Large intestine (tissue), 12 donors: ENCODE measurements at places on chromosomes 12 and 14. TPM values are rescaled to one million over a fixed set of nuclear protein-coding genes. Genes with fewer than 3 reads are reported as not detected.

KRT83 gene
- 0.03 TPM for polyA plus RNA-seq

ZFYVE26 gene
- polyA plus RNA-seq = 24.9 TPM

IL23A gene
- 0.75 TPM for polyA plus RNA-seq

RGS6 gene
- polyA plus RNA-seq = 2.7 TPM

C12orf76 gene
- 36.1 TPM for polyA plus RNA-seq

GRCh38 chr14:58607952-58608317 lies 29.8 kb upstream of the DACT1 start:
- DNase-seq = no peak

DNA sequence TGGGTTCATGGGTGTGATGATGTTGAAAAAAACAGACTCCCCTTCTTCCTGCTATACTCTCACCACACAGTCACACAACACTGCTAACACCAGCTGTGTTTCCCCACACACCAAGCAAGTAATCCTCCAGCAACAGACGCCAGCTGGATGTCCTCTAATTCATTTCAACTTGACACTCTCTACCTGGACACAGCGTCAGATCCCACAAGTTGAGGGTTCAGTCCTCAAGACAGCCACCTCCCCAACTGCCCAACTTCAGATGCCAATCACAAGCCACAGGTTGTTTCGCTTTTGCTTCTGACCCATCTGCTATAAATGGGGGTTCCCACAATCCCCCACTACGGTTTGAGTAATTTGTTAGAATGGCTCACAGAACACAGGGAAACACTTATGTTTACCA lies 49.3 kb downstream of the TMEM30B start:
- no peak for DNase-seq

DNA sequence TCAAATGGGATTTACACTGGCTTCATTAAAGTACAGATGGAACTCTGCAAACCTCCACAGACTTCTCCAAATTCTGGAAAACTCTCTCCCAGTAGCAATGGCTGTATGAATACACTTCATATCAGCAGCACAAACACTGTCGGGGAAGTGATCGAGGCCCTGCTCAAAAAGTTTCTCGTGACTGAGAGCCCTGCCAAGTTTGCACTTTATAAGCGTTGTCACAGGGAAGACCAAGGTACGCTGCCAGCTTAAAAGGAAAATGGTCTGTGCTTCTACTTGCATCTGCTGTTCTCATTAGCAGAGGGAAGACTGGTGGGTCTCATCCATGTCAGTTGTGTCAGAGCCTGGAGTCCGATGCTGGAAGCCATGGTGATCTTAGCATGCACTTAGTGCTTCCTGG lies 71.0 kb downstream of the GNS start:
- no peak for DNase-seq

- no peak for DNase-seq
These were observed 40.7 kb upstream of the ANO4 start for GRCh38 chr12:100753837-100754236.

DNA sequence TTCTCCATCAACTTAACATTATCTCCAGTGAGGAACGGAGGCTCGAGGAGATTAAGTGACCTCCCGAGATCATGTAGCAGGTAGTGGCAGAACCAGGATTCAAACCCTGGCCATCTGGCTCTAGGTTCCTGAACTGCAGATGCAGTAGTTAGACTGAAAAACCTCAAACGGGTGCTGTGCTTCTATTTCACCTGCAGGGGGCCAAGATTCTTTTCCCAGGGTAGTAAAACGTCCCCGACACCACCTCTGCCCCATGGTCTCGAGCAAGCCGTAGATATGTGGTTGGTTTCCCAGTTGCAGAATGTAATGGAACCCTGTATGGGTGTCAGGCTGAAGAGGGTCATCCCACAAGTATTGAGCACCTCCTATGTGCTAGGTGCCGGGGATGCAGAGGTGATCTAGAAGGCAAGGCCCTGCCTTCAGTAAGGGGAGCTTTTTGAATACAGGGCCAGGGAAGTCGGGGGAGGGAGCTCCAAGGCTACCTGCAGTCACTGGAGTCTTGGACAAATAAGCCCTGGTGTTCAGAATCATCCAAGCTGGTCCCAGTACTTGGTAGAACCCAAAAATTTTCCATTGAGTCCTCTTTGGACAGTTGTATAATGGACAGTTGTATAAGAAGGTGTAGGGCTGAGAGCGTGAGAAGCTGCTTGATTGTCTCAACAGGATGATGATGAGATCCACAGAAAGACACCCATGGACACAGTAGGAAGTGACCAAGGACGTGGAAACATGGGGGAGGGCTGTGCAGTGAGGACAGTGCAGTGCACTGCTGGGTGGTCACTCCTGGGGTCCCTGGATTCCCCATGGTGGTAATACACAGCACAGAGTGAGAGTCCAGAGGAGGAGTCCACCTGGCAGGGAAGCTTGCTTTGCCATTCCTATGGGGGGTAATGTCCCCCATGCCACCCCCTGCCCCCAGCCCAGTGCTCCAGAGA lies 197.2 kb downstream of the CHST11 start:
- no peak for DNase-seq

- no peak for DNase-seq
These were observed 314.3 kb downstream of the RAD51B start for GRCh38 chr14:68133856-68134255.

DNA sequence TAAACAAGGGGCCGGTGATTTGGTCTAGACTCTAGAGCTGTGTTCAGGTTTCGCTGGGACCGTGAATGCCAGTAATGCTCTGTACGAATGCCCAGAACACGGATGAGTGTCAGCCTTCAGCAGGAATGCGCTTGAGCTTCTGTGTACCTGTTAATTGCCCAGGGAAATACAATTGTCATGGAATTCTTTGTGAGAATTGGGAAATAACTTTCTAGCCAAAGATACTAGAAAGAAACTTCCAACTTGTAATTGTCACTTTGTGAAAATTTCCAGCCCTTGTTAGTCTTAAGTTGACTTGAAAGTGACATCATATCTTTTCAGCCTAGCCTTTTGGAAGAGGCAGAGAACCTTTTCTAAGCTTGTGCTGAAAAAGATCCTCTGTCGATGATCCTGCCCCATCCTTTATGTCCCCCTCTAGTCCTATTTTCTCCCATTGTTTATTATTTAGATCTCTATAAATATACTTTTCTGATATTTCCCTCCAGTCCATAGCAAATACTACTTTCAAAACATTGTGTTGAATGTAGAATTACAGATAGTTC lies 2.7 kb downstream of the CHST11 start:
- DNase-seq = no peak

- DNase-seq = no peak
These were observed 269.9 kb upstream of the PLEKHG7 start for GRCh38 chr12:92432724-92433441.

- no peak for DNase-seq
These were observed 333.6 kb downstream of the TMEM121 start for GRCh38 chr14:105859717-105860614.

GRCh38 chr12:7884689-7885088 lies 12.0 kb upstream of the SLC2A14 start:
- peak; percentile 51 for DNase-seq

- peak; percentile 51 for DNase-seq
These were observed 396.5 kb downstream of the RAD51B start for GRCh38 chr14:68216079-68216478.

DNA sequence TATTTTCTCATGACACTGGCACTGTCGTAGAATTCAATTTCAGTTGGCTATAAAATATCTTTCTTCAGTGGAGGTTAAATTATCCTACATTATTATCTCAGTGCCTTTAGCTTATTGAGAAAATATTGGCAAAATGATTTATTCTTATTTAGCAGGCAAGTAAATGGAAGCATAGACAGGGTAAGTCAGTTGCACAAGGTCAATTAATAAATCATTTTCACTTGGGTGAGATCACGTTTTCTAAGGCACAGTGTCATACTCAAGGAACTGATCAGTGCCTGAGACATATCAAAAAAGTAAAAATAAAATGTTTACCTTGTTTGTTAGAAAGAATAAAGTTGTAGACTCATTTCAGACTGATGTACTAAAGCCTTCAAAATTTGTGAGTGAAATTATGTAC lies 95.0 kb downstream of the ACSS3 start:
- DNase-seq = no peak

DNA sequence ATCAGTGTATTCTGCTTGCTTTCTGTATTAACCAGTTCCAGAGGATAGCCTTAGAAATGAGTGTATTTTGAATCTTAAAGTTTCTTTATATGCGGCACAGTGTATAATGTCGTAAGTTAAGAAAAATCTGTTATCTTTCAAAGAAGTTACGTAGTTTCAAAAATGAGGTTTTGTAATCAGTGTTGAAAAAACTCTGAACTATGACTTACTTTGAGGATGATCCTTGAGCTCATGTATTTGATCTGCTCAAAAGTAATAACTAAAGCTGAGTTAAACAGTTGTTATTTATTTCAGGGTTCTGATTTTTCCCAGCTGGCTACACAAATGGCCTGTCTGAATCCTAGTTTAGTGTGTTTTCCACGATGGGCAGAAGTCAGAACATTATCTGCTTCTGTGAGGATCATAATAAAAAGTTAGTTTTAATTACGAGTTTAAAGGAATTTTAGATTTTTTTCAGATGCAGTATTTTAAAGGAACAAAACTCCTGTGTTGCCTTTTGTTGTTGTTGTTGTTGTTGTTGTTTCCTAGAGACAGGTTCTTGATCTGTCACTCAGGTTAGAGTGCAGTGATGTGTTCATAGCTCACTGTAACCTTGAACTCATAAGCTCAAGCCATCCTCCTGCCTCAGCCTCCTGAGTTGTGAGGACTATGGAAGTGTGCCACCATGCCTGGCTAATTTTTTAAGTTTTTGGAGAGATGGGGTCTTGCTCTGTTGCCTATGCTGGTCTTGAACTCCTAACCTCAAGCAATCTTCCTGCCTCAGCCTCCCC lies 52.9 kb downstream of the GPATCH2L start:
- no peak for DNase-seq

GRCh38 chr14:47919997-47920396 lies 244.6 kb upstream of the MDGA2 start:
- no peak for DNase-seq
